ENCODE measurements at places on chromosomes 5 and 9.

DNA sequence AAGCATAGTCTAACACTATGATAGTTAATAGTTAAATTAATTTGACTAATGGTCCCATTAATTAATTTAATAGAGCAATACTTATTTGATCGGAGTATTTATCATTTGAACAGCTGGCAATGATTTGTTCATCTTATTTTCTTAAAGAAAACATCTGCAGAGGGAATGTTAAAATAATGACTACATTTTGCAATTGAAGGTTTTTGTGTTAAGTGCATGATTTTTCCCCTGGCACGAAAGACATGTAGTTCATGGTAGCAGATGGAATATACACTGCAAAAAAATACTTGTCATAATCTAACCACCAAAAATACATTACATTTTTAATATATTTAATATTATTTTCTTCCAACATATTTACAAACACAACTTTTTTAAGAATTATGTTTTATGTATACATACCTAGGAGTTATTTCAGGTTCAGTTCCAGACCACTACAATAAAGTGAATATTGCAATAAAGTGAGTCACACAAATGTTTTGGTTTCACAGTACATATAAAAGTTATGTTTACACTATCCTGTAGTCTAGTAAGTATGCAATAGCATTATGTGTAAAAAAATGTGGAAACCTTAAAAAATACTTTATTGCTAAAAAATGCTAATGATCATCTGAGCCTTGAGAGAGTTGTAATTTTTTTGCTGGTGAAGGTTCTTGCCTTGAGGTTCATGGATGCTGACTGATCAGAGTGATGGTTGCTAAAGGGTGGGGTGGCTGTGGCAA lies 292.6 kb upstream of the DAB2 start:
- DNase-seq, result no peak

DNA sequence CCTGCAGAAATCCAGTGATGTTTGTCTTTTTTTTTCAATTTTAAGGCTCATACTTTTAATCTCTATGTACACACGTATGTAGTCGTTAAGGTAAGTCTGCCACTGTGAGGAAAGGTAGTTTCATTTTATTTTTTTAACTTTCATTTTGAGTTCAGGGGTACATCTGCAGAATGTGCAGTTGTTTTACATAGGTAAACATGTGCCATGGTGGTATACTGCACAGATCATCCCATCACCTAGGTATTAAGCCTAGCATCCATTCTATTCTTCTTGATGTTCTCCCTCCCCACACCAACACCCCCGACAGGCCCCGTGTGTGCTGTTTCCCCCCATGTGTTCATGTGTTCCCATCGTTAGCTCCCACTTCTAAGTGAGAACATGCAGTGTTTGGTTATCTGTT lies 19.7 kb downstream of the MUSK start:
- no peak for DNase-seq

GRCh38 chr5:158224253-158224652 lies 365.3 kb upstream of the CLINT1 start:
- no peak for DNase-seq

GRCh38 chr9:85062385-85063022 lies 393.0 kb downstream of the NTRK2 start:
- DNase-seq, result no peak

DNA sequence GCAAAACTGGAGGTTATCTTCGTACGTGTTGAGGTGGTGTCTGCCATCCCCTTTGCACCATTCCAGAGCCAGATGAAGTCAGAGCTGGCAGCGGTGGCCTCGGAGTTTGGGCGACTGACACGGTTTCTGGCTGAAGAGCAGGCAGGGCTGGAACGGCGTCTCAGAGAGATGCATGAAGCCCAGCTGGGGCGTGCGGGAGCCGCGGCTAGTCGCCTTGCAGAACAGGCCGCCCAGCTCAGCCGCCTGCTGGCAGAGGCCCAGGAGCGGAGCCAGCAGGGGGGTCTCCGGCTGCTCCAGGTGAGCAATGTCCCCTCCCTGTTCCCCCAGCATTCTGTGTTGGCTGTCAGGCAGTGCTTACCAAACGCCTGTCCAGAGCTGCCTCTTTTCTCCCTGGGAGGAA lies 9.5 kb downstream of the TRIM41 start:
- no peak for DNase-seq

DNA sequence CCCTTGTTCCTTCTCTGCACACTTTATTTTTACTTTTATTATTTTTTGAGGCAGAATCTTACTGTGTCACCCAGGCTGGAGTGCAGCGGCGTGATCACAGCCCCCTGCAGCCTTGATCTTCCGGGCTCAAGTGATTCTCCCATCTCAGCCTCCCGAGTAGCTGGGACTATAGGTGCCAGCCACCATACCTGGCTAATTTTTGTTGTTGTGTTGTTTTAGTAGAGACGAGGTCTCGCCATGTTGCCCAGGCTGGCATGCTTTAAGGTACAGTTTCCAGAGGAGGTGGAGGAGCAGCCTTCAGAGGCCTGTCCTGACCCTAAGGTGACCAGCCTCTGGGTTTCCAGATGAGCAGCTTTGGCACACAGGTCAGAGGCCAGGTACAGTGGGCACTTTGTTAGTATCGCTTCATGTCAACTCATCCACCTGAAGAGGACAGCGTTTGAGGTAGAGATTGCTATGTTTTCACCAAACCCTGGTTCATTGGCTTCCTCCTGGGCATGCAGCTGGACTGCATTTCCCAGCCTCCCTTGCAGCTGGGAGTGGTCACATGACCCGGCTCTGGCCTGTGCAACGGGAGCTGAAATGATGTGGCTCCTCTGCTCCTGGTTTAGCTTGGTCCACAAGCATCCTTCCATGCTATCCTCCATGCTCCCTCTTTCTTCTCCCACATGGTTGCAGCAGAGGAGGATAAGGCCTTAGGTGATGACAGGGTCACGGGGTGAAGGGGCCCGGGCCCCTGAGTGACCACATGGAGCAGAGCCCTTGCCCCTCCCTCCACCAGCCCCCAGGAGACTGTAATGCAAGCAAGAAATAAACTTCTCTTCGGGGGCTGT lies 139.3 kb upstream of the IER5L start:
- no peak for DNase-seq

- no peak for DNase-seq
Measured at GRCh38 chr9:133153227-133154096, 10.3 kb downstream of the GBGT1 start.

GRCh38 chr9:108269371-108269770 lies 586.4 kb downstream of the ACTL7B start:
- no peak for DNase-seq

GRCh38 chr5:169146158-169146557 lies 154.8 kb downstream of the SLIT3 start:
- DNase-seq, result no peak

DNA sequence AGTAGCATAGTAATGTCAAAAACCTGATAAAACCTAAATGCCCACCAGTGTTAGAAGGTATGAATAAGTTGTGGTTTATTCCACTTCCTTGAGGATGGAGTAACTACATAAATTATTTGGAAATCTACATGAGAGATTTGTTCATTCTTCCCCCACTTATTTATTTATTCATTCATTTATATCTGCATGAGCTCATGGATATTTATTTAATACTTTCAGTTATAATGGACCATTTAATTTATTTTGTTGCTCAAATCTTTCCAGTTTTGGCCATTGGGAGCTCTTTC lies 223.8 kb upstream of the S1PR3 start:
- no peak for DNase-seq

- DNase-seq, result no peak
Measured at GRCh38 chr5:153879596-153879995, 159.1 kb downstream of the FAM114A2 start.

- no peak for DNase-seq
Measured at GRCh38 chr9:72188232-72188631, 39.0 kb downstream of the GDA start.

DNA sequence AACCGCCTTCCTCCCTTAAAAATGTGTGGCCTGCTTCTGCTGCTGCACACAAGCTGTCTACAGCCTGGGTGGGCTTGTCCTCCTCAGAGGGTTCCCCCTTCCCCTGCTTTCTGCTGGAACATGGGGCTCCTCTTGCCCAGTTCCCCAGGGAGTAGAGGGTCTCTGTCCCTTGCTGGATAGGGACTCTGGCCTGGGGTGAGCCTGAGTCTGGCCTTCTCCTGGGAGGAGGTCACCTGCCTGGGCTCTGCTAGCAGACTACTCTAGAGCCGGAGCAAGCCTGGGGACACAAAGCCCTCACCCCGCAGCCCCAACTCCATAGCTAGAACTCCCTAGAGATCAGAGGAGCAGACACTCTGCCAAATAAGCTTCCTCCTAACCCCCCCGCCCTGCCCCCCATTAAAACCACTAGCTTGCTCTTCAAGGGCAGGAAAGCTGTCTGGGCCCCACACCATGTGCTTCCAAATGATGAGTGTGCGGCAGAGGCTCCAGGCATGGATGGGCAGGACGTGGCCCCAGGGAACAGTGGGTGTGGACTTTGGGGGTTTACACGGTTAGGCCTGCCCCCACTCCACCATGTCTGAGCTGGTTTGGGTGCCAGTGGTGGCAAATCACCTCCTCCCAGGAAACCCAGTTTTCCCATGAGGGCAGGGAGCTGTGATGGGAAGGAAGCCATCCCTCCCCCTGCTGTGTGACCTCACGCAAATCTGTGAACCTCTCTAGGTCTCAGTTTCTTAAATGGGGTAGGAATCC lies 10.0 kb downstream of the TCF7 start:
- no peak for DNase-seq

DNA sequence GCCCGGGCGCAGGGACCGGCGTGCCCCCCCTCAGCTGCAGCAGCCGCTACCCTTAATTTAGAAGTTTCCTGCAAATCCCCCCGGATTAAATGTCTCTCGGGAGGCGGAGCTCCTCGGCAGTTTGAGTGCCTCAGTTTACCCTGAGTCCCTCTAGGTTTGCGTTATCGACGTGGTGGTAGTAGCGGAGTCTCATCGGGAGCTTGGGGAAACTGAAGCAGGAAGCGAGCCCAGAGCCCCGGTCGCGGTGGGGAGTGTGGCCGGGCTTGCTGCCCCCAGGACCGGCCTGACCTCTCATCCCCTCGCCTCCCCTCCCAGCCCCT lies 529 bp upstream of the TPM2 start:
- DNase-seq, result no peak

DNA sequence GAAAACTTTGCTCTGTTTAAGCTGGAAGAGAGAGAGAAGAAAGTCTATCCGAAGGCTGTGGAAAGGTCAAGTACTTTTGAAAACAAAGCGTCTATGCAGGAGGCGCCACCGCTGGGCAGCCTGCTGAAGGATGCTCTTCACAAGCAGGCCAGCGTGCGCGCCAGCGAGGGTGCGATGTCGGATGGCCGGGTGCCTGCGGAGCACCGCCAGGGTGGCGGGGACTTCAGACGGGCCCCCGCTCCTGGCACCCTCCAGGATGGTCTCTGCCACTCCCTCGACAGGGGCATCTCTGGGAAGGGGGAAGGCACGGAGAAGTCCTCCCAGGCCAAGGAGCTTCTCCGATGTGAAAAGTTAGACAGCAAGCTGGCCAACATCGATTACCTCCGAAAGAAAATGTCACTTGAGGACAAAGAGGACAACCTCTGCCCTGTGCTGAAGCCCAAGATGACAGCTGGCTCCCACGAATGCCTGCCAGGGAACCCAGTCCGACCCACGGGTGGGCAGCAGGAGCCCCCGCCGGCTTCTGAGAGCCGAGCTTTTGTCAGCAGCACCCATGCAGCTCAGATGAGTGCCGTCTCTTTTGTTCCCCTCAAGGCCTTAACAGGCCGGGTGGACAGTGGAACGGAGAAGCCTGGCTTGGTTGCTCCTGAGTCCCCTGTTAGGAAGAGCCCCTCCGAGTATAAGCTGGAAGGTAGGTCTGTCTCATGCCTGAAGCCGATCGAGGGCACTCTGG lies 32.6 kb downstream of the CD180 start:
- DNase-seq, result no peak

- no peak for DNase-seq
Measured at GRCh38 chr5:980966-981365, 27.6 kb upstream of the NKD2 start.

GRCh38 chr5:82991678-82992323 lies 85.4 kb downstream of the TMEM167A start:
- no peak for DNase-seq

DNA sequence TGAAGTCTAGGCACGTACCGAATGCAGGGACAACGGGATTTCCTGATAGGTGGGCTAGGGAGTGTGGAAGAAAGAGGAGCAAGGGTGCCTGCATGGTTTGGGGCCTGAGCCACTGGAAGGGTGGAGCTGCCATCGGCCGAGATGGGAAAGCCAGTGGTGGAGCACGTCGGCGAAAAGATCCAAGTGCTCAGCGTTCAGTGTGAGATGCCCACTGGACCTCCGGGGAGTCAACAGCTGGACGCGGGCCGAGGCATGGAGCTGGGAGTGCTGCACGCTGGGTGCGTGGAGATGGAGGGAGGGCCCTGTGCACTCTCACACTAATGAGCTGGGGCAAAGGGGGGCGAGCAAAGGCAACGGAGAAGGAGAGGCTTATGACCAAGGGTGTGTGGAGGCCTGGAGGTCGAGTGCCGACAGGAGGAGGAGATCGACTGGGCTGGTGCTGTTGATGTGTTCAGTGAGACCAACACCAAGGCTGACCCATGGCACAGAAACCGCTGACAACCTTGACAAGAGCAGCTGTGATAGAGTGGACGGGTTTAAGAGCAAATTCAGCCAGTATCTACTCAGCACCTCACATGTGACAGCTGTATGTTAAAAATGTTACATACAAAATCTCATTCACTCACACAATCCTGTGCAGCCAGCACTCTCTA lies 85.7 kb downstream of the STK10 start:
- DNase-seq, result no peak

DNA sequence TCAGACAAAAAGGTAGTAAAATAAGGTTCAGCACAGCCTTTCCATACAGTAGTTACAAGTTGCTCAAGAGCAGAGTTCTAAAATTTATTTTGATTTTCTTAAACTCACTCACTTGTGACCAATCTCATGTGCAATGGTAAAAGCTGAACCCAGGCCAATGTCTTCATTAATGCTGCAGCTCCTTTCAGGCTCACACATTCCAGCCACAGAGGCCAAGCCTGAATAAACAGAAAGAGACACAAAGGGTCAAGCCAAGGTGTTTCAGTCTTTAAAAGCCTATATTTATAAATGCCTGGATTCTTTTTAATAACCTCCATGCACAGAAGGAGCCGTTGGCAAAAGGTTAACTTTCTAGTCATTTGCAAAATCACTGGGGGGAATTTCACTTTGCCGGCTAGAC lies 152.5 kb downstream of the ADAMTS6 start:
- no peak for DNase-seq

DNA sequence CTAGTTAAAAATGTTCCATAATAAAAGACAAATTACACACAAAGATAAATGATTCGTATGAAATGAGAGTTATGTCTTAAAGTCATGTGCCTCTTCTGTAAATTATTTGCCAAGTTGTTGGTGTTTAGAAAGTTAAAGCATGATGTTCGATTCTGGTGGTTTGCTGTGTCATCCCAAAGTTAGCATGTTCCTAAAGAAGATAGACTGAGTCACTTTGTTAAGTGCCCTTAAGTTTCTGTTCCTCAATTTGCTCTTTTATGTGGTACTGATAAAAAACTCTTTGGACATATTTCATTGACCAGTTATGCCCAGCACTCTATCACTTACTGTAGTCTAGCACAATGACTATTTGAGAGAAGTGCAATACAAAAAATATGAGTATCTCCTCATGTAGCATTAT lies 366.9 kb upstream of the ZNF608 start:
- DNase-seq, result no peak

DNA sequence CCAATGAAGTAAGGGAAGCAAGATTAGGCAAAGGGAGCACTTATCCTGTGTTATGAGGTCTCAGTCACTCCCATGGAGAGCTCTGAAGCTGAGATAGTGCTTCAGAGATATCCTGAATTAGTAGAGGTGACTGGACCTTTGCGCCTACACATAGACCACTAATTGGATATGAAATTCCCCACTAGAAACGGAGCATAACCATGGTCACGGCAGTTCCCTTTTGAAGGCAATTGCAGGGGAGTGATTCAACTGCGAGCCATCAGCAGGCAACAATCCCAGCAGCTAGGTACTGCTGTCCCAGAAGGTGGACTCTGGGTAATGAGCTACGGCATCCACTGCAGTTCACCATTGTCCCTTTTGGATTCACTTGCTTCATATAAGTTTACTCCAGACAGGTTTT lies 267.7 kb upstream of the RASA1 start:
- DNase-seq, result no peak
